ENCODE measurements at places on chromosomes 12 and 14. TPM values are rescaled to one million over a fixed set of nuclear protein-coding genes. Genes with fewer than 3 reads are reported as not detected.

GRCh38 chr14:37673439-37673838 lies 78.0 kb downstream of the TTC6 start:
- no peaks in the 10 kb centered on the region for H3K36me3 ChIP-seq
- H3K27ac ChIP-seq: no peak overlapping the region
- H3K27me3 ChIP-seq: peaks cover 22% of the 10 kb centered on the region
- no peak overlapping the region for H3K4me3 ChIP-seq
- no peak for DNase-seq

GRCh38 chr14:106848330-106849121 lies 1322.1 kb downstream of the TMEM121 start:
- no peak overlapping the region for H3K27ac ChIP-seq
- H3K36me3 ChIP-seq: no peaks in the 10 kb centered on the region
- DNase-seq: no peak
- peaks cover 6% of the 10 kb centered on the region for H3K4me1 ChIP-seq

DNA sequence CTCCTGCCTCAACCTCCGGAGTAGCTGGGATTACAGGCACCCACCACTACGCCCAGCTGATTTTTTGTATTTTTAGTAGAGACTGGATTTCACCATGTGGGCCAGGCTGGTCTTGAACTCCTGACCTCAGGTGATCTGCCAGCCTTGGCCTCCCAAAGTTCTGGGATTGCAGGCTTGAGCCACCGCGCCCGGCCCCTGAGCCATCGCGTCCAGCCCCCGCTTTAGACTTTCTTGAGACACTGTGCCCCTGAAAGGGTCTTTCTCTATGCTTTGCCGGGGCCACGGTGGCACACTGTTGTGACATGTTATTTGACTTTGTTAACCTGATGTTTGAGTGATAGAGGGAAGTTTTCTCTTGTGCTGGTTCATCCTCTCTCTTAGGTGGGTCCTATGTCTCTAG lies 186.4 kb downstream of the BTG1 start:
- no peak overlapping the region for H3K27ac ChIP-seq
- H3K4me3 ChIP-seq: no peak overlapping the region
- H3K36me3 ChIP-seq: no peaks in the 10 kb centered on the region
- H3K27me3 ChIP-seq: no peaks in the 10 kb centered on the region

GRCh38 chr14:90318016-90318415 lies 13.7 kb downstream of the NRDE2 start:
- no peaks in the 10 kb centered on the region for H3K27me3 ChIP-seq
- peaks cover 10% of the 10 kb centered on the region for H3K4me1 ChIP-seq
- no peak overlapping the region for H3K4me3 ChIP-seq
- no peak for DNase-seq
- H3K36me3 ChIP-seq: peaks cover 24% of the 10 kb centered on the region

DNA sequence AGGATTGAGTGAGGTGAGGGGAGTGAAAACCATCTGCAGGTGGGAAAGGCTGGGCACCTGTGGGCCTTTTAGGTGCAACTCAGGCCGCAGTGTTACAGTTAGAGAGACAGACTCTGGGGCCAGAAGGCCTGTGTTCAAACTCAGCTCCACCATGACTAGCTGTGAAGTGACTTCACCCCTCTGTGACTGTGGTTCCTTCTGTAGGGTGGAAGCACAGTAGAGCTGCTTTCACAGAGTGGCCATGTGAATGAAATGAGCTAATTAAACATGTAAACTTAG lies 25.0 kb downstream of the RBM19 start:
- H3K27me3 ChIP-seq: no peaks in the 10 kb centered on the region
- no peak for DNase-seq
- H3K4me3 ChIP-seq: no peak overlapping the region

DNA sequence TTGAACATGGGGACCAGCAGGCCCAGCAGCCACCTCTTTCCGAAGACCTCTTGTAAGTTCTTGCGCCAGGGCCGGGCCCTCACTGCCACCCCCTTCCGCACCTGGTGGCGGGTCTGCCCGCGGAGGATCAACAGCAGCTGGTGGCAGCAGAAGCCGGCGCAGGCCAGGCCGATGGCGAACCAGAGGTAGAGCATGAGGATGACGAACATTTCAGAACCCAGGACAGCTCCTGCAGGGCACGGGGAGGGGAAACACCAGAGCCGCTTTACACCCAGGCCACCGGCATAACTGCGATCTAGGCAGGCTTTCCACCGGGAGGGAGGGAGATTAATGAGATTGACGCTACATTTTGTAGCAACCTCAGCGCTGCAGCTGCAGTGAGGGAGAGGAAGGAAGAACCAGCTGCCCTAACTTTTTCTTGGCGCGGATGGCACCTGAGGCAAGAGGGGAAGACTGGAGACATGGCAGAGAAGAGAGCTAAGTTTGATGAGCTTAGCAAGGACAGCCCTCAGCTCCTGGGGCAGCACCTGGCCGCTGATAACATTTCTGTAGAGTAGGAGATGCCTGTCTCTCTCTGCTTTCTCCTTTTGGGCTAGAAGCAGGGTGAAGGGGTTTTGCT lies 7.8 kb downstream of the ZDHHC22 start:
- peaks cover 66% of the 10 kb centered on the region for H3K27me3 ChIP-seq
- H3K4me1 ChIP-seq: peaks cover 3% of the 10 kb centered on the region
- H3K36me3 ChIP-seq: peaks cover 2% of the 10 kb centered on the region
- no peak overlapping the region for H3K27ac ChIP-seq

DNA sequence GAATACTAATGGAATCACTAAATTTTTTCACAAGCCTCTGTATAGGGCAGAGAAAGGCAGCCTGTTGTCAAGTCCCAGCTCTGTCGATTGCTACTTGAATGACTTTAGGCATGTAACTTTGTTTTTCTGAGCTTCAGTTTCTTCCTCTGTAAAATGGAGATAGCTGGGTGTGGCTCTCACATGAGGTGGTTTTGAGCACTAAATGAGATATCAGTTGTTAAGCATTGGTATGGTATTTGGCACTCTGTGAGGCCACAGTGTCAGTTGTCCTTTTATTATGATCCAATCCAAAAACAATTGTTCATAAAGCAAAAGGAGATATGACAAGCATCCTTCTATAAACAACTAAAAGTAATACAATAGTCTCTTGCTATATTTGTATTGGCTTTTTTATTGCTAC lies 120.6 kb downstream of the DUSP6 start:
- no peaks in the 10 kb centered on the region for H3K27me3 ChIP-seq
- peaks cover 17% of the 10 kb centered on the region for H3K4me1 ChIP-seq
- no peak overlapping the region for H3K4me3 ChIP-seq
- DNase-seq: no peak

DNA sequence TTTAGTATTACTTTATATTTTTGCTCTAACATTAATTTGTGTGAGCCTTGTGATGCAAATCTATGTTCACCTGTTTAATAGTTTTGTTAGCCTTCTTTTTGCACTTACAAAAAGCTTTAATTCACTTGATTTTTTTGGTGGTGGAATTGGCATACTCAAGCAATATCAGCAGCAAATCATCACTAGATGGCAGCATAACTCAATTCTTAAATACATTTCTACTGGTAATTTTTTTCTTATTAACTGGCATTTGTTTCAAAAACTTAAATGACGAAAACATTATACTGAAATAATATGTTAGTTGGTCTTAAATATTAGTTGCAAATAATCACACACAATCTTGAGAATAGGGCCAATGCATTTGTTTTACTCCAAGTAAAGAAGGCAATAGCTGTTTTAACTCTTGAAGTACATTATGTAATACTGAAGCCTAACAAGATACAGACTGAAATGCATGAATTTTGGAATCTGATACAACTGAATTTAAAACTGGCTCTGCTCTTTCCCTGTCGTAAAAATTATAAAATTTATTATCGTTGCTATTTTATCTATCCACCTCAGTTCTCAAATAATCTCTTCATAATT lies 151.5 kb downstream of the ATXN7L3B start:
- H3K4me3 ChIP-seq: no peak overlapping the region
- H3K27ac ChIP-seq: no peak overlapping the region
- DNase-seq: no peak
- no peaks in the 10 kb centered on the region for H3K4me1 ChIP-seq
- H3K36me3 ChIP-seq: no peaks in the 10 kb centered on the region

DNA sequence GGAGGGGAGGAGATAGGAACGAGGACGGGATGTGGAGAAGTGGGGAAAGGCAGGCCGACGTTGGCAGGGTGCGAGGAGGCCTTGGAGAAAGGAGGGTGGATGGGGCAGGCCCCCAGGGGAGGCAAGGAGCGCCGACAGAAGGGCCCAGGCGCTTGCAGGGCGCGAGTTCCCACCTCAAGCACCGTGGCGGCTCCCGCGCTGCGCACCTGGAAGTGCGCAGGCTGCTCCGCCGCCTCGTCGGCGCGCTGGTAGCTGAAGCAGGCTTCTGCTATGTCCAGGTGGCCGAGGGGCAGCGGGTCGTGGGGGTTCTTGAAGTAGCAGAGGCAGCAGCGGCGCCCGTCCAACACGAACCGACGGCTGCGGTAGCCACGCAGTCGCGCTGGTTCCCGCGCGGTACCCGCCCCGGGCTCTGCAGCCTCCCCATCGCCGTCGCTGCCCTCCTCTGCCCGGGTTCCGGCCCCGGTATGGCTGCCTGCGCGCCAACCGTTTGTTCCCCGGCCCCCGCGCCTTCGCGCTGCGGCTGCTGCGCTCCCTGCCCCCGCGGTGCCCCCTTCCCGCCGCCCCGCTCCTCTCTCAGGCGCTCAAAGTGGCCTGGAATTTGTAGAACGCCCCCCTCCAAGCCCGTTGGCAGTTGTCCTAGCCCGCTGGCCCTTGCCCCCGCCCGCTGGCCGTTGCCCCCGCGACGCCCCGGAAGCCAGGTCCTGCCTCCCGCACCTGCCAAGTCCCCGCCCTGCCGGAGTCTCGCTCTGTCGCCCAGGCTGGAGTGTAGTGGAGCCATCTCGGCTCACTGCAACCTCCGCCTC lies 1.1 kb upstream of the ACTR6 start:
- peak overlapping the region; percentile 90 for H3K27ac ChIP-seq
- no peaks in the 10 kb centered on the region for H3K27me3 ChIP-seq
- H3K4me1 ChIP-seq: peaks cover 18% of the 10 kb centered on the region
- no peaks in the 10 kb centered on the region for H3K36me3 ChIP-seq
- no peak for DNase-seq

GRCh38 chr12:19957308-19958125 lies 410.8 kb upstream of the PDE3A start:
- H3K36me3 ChIP-seq: no peaks in the 10 kb centered on the region
- H3K4me1 ChIP-seq: peaks cover 33% of the 10 kb centered on the region
- H3K4me3 ChIP-seq: no peak overlapping the region
- H3K27ac ChIP-seq: no peak overlapping the region
- no peak for DNase-seq

DNA sequence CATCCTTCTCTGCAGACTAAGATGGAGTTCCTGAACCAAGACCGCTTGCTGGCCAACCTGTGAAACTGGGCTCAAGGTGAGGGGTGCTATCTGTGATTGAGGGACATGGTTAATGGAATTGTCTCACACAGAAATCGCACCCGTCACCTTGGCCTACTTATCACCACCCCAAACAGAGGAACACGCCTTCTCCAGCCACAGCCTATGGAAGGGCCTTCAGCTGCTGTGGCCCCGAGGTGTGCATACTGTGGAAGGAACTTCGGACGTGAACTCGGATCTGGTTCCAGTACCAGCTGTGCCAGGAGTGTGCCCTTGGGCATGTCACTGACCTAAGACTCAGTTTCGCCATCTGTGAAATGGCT lies 44.4 kb downstream of the EVL start:
- H3K4me3 ChIP-seq: no peak overlapping the region
- peaks cover 3% of the 10 kb centered on the region for H3K36me3 ChIP-seq
- H3K4me1 ChIP-seq: peaks cover 68% of the 10 kb centered on the region
- H3K27me3 ChIP-seq: no peaks in the 10 kb centered on the region
- peak; percentile 56 for DNase-seq

DNA sequence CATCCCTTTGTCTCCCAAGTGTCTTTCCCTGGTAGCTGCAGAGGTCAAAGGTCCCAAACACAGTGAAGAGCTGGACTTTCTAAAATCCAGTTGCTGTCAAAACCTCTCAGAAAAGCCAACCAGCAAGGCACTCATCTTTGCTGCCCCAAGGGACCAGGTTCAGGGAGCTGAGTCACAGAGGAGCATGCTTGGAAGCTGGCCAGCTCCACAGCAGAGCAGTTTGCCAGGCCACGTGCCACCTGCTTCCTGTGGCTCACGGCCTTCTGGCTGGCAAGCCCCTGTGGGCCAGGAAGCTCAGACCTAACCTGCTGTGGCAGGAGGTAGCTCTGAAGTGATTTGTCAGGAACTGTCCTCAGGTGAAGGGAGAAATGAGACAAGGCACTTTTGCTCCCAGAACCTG lies 3.6 kb downstream of the ISCU start:
- no peak for DNase-seq
- H3K4me3 ChIP-seq: no peak overlapping the region
- peaks cover 31% of the 10 kb centered on the region for H3K36me3 ChIP-seq
- no peaks in the 10 kb centered on the region for H3K27me3 ChIP-seq
- peak overlapping the region; percentile 66 for H3K27ac ChIP-seq

GRCh38 chr14:95315579-95315978 lies 4.1 kb downstream of the CLMN start:
- H3K4me3 ChIP-seq: no peak overlapping the region
- H3K36me3 ChIP-seq: no peaks in the 10 kb centered on the region
- H3K27me3 ChIP-seq: no peaks in the 10 kb centered on the region
- H3K27ac ChIP-seq: no peak overlapping the region
- peaks cover 30% of the 10 kb centered on the region for H3K4me1 ChIP-seq

The HOXC10 gene
- total RNA-seq: not detected

The ADAMTS20 gene
- not detected for total RNA-seq

The CEBPE gene
- not detected for total RNA-seq

The ABCD2 gene
- total RNA-seq: not detected

The ADCY4 gene
- total RNA-seq: 5.2 TPM

The FBXW8 gene
- 30.3 TPM for total RNA-seq

The SLCO1B1 gene
- not detected for total RNA-seq

The CIROP gene
- not detected for total RNA-seq
